Left cardiac atrium (tissue), 4 donors: ENCODE measurements at places on chromosomes 5 and 9. TPM values are rescaled to one million over a fixed set of nuclear protein-coding genes. Genes with fewer than 3 reads are reported as not detected.
A peak's percentile ranks its signal among the peaks of the same experiment; 100 is the strongest.

GRCh38 chr5:113320273-113320780 lies 114.5 kb downstream of the TSSK1B start:
- no peak for DNase-seq

GRCh38 chr5:158435161-158435616 lies 576.2 kb upstream of the CLINT1 start:
- DNase-seq, result no peak

C6 gene
- 175 TPM for total RNA-seq

DNA sequence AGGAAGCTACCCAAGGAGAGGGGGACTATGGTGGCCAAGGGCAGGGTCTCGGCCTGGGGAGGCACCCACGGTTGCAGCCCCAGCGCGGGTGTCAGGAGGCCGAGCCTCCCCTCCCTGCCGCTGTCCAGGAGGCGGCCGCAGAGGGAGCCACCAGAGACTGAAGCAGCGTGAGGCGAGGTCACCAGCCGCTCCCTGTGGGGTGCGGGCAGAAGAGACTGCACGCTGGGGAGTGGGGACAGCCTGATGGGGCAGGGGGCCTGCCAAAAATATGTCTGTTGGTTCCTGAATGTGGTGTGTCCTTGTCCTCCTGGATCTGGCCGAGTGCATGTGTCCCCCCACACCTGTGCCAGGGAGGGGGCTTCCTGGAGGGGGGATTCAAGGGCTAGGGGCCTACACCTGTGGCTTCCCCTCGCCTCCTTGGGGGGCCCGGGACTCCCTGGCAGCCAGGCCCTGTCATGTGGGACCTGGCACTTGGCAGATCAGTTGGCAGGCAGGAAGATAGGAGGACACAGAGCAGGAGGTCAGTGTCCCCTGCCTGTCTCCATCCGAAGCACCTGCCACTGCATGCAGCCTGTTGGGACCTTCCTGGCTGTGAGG lies 131.2 kb downstream of the DAB2IP start:
- DNase-seq, result no peak

GRCh38 chr9:33307067-33307466 lies 16.8 kb downstream of the NFX1 start:
- DNase-seq, result no peak

DNA sequence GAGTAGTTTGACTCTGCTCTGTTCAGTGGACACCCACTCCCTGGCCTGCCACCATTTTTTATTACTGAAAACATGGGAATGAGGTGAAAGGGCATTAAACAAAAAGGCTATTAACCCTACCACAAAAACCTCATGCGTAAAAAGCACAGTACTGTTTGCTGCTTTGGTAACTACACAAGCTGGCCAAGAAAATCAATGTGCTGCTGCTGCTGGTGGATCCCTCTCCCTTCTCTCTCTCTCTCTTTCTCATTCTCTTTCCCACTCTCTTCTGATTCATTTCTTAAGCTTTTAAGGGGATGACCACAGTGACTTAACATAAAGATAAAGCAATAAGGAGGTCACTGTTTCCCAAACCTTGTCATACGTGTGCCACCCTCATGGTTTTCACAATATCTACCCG lies 183.2 kb upstream of the TBC1D2 start:
- DNase-seq, result no peak

DNA sequence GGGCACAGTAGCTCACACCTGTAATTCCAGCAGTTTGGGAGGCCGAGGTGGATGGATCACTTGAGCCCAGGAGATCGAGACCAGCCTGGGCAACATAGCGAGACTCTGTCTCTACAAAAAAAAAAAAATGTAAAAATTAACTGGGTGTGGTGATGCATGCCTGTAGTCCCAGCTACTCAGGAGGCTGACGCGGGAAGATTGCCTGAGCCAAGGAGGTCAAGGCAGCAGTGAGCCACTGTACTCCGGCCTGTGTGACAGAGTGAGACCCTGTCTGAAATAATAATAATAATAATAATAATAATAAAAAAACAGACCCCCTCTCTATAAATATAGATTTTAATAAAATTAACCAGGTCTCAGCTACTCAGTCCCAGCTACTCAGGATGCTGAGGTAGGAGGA lies 179.7 kb downstream of the AOPEP start:
- no peak for DNase-seq

- peak; percentile 32 for DNase-seq
Observed at GRCh38 chr9:18632632-18633403, 158.9 kb downstream of the ADAMTSL1 start.

FAM78A gene
- 50.4 TPM for total RNA-seq

- DNase-seq, result no peak
Observed at GRCh38 chr9:120441426-120442307, 138.3 kb downstream of the CDK5RAP2 start.

SPACA9 gene
- total RNA-seq, result 6.5 TPM

DNA sequence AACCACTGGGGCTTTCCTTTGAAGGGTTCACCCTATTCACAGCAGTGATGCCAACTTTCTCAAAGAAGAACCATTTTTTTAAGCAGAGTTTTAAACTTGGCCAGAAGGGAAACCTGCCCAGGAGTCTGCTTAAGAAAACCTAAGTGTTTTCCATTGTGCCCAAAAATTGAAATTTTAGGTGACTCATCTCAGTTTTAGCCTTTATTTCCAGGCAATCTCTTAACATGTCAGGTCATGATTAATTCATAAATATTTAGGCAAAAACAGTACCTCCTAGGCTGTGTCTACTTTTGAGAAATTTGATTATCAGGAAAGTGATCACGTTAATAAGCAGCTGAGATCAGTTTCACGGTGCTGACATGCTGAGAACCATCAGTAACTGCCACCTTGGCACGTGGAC lies 61.9 kb downstream of the TLE1 start:
- DNase-seq, result no peak

DNA sequence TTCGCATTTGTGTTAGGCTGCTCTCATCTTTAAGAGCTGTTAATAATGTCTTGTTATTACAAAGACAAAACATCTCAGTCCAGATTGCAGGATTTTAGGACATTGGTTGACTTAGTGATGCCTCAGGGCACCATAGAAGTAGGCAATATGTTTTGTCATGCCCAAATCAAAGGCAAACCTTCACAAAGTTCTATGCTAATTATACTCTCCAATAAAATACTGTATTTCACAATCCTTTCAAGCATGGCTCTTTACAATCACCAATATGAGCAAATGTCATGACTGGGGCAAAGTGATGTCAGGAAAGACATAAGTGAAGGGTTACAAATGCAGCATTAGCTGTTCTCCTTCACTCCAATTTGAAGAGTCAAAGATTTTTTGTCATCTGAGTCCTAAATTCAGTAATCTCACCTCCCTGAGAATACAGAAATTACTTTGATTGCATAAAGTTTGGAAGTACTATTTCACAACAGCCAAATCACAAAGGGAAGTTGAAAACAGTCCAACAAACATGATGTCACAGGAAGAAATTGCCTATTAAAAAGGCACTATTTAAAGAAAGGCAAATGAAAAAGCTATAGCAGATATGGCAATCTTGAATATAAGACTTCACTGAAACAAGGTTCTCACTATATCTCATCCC lies 303.2 kb downstream of the PRR16 start:
- no peak for DNase-seq

- no peak for DNase-seq
Observed at GRCh38 chr5:73282383-73282782, 109.4 kb downstream of the TMEM174 start.

FCN2 gene
- total RNA-seq, result not detected

GRCh38 chr9:99436616-99437015 lies 214.5 kb downstream of the SEC61B start:
- DNase-seq, result no peak

DNA sequence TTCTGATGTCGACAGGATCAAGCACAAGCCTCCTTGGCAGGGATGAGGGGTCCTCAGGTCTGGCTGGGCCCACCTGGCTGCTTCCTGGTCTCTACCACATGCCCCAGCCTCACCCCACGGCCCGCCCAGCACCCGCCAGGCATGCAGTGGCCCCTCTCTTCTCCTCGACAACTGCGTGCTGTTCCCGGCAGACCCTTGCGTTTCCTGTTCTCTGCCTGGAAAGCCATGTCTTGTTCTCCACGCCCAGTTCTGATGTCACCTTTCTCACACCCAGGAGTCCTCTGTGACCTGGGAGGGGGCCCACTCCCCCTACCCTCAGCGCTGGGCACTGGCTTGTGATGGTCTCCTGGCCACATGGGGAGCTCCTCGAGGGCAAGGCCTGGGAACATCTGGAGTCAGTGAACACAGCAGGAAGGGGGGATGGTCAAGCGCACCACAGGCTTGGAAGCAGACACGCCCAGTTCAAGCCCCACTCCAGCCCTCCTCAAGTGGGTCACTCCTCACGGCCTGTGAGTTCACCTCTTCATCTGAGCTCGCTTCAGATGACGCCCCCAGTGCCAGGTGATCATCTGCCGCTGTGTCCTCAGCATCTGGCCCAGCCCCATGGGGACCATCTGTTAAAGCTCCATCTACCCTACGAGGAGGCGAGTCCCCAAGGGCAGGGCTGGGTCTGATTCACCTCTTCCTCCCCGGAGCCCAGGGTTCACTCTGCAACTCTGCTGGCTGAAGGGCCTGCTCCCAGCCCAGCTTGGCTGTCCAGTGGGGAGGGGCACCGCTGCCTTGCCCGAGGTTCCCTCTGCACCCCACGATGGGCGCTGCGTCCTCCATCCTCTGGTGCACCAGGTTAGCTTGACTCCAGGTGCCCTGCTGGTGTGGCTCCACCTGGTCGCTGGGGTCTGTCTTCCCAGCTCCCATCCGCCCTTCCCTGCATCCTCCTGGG lies 133.2 kb upstream of the PHYKPL start:
- DNase-seq, result no peak

- no peak for DNase-seq
Observed at GRCh38 chr9:38060681-38061080, 8.3 kb downstream of the SHB start.

- no peak for DNase-seq
Observed at GRCh38 chr9:115142517-115143270, 24.7 kb upstream of the TNC start.

DNA sequence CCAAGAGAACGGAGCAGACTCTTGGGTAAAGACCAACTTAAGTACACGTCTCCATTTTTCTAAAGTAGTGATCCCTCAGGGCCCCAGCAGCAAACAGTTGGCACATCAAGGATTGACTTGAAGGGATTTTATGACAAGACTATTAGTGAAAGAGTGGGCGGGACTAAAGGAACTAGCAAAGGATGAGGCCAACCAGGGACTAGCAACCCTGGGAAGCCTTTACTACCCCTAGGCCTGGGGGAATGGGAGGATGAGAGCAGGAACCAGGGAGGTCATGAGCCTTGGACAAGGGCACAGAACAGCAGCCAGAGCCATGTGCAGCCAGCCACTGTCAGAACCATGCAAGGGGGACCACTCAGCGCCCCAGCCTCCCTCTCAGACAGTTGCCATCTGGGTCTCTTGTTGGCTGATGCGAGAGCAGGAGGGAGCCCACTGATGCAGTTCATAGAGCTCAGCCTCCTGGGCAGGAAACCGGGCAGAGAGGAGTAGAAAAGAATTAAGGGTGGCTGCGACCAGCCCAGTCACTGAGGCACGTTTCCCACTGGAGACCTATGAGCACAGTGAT lies 28.1 kb downstream of the TGFBI start:
- DNase-seq, result no peak

DNA sequence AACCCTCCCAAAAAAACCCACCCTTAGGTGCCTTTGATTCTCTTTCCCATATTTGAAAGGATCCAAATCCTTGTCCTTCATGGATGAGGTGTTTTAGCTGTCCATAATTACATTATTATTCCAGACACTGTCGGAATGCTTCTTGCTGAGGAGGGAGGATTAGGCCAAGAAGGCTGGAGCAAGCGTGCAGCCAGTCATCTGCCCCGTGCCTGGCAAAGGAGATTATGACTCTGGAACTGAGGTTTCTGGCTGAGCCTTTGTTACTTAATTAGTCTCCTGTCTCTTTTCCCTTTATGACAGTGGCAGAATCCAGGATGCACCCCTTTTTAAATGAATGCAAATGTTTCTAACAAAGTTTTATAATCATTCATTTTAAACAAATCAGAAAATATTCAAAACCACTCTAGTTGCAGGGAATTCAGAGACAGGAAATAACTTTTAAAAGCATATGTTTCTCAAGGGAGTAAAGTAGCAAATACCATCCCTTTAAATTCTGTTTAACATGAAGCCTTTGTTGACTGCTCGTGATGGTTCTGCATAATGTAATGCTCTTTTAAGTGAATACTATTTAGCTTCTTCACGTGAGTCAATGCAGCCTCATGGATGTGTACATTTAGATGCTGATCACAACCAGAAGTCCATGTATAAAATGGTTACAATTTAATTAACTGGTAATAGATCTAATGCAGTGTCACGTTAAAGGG lies 69.8 kb downstream of the GALNT10 start:
- DNase-seq, result no peak

DNM1 gene
- 11.3 TPM for total RNA-seq

DNA sequence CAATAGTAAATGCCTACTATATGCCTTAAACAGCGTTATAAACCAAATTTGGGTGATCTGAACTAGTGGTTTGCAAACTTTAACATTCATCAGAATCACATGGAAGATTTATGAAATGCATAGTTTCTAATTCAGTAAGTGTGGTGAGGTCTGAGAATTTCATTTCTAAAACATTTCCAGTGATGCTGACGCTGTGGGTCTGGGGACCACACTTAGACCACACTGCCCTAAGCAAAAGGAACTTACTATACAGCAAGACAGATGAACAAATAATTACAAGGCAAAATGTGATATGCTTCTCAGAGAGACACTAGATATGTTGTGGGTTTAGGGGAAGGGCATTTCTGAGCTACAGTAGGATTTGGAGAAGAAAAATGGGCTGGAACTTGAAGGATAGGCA lies 72.6 kb downstream of the OXCT1 start:
- DNase-seq, result no peak

SYNPO gene
- 503 TPM for total RNA-seq

GRCh38 chr5:43225649-43226245 lies 33.7 kb downstream of the NIM1K start:
- no peak for DNase-seq

TAF1L gene
- total RNA-seq, result not detected

GRCh38 chr5:150763023-150763769 lies 4.4 kb upstream of the DCTN4 start:
- DNase-seq, result peak; percentile 72

DNA sequence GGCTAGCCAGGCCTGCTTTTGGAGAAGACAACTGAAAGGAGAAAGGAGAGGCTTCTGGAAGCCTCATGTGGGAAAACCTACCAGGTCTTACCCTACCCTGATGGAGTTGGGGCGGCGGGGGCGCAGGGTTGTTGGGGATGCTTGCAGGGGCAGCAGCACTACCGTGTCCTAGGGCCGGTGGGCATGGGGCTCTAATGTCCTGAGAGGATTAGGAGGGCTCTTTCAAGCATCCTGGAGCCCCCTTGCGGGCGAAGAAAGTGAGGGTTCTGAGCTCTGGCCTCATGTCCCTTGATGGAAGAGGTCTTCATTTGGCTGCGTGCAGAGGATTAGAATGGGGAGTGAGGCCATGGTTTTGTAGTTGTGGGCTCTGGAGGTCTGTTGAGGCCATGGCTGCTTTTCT lies 86.9 kb upstream of the PITX1 start:
- DNase-seq, result no peak

CRHBP gene
- 0.32 TPM for total RNA-seq

GRCh38 chr9:69308206-69308931 lies 16.6 kb upstream of the ENTREP1 start:
- DNase-seq, result no peak

DNA sequence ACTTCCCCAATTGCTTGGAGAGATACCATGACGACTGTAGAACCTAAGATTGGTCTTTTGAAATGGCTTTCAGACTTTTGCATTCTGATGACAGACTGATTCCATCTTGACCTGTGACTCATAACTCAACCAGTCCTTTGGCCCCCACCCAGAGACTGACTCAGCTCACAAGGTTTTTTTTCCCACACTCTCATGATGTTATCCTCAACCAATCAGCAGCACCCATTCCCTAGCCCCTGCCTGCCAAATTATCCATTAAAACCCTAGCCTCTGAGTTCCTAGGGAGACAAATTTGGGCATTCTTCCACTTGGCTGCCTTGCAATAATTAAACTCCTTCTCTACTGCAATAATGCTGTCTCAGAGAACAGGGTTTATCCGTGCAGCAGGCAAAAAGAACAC lies 1263.3 kb upstream of the CDH9 start:
- no peak for DNase-seq
